ENCODE measurements at places on chromosomes 16 and 17.

GRCh38 chr17:1422885-1423284, 22.9 kb upstream of the YWHAE start:
- DNase-seq: peak; percentile 59

DNA sequence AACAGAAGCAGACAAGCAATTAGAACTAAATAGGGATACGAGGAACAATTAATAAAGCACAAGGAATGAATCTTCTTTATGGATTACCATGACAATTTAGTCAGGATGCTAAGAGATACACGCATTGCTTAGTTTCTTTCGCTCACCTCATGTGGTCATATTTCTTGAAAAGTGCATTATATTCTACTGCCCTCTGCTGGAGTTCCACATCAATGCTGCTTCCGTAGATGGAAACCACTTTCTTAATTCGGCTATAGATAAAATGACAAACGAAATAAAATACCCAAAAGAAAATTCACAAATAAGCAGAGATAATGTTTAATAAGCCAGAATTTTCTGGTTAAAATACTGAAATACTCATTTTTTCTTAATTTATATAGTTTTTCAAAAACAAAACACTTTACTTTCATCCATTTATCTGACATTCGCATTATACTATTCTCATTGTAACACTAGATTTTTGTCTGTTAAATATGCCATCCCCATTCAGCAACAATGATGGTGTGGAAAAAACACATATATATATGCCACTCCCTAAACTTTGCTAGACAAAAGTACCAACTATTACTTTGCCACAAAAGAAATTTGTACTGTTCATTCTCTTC, 22.0 kb upstream of the PHLPP2 start:
- no peak for DNase-seq

- peak; percentile 27 for DNase-seq
Observed at GRCh38 chr17:68981288-68981687, 26.1 kb upstream of the ABCA8 start.

- DNase-seq: no peak
Observed at GRCh38 chr17:45296003-45296832, 20.6 kb downstream of the MAP3K14 start.

DNA sequence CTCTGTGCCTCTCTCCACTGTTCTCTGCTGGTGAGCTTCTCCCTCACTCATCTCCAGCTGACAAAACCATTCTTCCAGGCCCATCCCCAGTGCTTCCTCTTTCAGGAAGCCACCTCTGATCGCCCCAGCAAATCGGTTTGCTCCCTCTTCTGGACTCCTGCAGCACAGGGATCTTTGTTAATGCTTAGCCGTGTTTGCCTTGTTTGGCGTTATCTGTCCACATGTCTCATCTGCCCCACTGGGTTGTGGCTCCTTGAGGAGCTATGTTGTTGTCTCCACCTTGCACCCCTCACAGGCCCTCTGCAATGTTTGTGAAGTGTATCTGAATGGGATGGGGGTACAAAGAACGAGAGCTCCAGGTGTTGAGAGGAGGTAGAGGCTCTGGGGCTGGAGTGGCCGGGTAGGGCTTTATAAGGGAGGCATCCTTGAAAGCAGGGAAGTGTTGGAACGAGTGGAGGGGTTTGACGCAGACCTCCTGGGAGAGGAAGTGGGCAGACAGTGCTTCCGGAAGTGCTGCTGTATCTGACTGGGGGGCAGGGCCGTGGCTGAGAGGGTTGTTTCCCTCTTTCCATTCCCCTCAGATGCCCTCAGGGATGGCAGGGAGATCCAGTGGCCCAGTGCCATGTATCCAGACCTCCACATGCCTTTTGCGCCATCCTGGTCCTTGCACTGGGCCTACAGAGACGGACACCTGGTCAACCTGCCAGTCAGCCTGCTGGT, 27.8 kb downstream of the CASKIN2 start:
- DNase-seq: no peak

- DNase-seq: no peak
Observed at GRCh38 chr16:78768226-78768625, 668.8 kb downstream of the WWOX start.

DNA sequence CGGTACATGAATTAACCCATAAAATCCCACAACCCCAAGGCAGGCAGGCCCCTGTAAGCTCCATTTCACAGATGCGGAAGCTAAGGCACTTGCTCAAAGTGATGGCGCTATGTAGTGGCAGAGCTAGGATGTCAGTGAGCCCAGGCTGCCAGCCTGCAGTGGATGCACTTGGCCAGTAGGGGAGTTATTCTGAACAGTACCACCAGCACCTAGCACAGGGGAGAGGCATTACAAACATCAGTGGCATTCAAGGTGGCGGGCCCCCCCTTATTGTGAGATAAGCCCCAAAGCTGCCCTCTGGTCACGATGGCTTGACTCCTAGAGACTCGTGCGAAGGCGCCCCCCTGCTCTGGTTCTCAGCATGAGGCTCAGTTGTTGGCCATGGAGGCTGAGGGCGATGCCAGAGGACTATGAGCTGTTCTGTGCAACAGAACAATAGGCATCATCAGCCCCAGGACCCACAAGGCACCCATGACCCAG, 33.8 kb downstream of the GTF3C1 start:
- DNase-seq: no peak

DNA sequence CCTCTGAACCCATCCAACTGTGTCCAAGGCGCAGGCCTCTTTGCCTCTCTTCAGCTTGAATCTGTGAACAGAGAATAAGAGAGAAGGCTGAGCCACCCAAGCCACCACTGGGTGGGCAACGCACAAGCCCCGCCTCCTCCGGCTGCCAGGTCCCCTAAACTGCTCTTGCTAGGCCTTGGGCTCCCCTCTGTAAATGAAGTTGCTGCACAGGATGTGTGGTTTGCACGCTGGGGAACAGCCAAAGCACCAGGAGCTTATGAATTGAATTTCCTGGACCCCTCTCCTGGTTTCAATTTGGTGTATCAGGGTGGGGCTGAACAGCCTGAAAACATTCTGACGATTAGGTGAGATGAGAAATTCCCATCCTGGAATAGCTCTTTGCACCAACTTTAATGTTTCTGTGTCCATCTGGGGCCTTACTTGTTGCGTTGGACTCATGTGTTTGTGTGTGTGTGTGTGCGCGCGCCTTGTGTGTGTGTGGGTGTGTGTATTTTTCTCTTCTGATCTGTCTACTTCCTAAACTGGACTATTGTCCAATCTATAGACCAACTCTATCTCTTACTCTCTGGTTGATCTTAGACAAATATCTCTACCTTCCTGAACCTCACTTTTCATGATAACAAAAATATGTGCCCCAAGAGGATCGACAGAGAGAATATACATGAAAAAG, 2.3 kb downstream of the CCL1 start:
- DNase-seq: no peak

GRCh38 chr16:81920498-81920897, 90.8 kb downstream of the SDR42E1 start:
- DNase-seq: no peak

GRCh38 chr17:27569257-27569722, 61.7 kb upstream of the LGALS9 start:
- no peak for DNase-seq

GRCh38 chr17:333626-334396, 18.8 kb downstream of the RPH3AL start:
- no peak for DNase-seq

- DNase-seq: no peak
Observed at GRCh38 chr17:39036009-39036408, 68.8 kb upstream of the FBXO47 start.

GRCh38 chr16:22206842-22207714, 1.0 kb downstream of the EEF2K start:
- DNase-seq: no peak

- no peak for DNase-seq
Observed at GRCh38 chr16:14369734-14370598, 260.1 kb downstream of the PARN start.

GRCh38 chr17:12683299-12683698, 17.6 kb downstream of the MYOCD start:
- DNase-seq: no peak

DNA sequence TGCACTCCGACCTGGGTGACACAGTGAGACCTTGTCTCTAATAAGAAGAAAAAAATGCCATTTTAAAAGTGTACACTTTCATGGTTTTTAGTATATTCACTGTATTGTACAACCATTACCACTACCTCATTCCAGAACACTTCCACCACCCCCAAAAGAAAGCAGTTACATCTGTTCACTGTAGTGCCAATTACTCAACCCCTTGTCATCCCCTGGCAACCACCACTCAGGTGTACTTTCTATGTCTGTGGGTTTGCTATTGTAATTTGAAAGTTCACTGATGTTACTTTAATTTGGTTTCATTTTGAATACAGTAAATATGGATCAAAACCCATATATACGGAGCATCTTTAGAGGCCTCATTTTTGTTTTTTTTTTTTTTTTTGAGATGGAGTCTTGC, 6.1 kb downstream of the ZG16 start:
- no peak for DNase-seq

DNA sequence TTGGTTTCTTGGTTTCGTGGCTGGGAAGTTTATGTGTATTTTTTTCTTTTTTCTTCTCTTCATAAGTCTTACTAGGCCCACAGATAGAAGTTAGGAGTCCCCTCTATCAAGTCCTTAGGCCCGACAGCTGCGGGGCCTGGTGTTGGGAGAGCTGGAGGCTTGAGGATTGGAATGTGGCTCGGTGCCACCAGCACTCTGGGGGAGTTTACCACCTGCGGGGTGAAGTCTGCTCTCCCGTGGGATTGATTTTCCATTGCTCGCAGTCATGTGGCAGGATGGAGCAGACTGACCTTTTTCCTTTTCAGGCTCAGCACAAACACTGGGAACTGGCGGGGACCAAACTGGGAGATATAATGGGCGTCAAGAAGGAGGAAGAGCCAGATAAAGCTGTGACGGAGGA, 7.5 kb downstream of the DHX38 start:
- DNase-seq: no peak

DNA sequence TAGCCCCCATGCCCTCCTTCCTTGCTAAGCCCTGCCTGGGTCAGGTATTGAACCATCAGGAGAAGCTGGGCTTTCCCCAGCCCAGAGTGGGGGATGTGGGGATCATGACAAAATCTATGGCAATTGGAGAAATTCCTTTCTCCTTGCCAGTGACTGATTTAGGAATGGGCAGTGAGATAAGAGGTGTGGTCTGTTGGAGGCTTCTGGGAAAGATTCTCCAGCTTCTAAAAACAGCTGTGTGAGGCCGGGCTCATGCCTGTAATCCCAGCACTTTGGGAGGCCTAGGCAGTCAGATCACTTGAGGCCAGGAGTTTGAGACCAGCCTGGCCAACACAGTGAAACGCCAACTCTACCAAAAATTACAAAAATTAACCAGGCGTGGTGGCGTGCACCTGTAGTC, 69.1 kb downstream of the SRCIN1 start:
- DNase-seq: no peak

DNA sequence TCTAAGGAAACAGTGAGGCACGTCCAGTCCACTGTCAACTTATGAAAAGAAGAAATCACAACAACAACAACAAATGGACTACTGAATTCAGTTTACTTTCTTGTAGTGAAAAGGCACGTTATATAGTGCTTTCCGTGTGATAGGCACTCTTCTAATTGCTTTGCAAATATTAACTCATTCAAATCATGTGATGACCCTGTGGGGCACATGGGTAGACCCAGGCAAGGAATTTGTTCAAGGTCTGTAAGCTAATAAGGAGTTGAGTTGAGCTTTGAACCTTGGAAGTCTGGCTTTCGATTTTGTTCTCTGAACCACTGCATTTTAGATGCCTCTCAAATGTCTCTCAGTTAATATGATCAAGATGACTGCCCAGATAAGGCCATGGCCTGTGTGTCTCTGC, 295.1 kb upstream of the RBFOX1 start:
- DNase-seq: no peak

DNA sequence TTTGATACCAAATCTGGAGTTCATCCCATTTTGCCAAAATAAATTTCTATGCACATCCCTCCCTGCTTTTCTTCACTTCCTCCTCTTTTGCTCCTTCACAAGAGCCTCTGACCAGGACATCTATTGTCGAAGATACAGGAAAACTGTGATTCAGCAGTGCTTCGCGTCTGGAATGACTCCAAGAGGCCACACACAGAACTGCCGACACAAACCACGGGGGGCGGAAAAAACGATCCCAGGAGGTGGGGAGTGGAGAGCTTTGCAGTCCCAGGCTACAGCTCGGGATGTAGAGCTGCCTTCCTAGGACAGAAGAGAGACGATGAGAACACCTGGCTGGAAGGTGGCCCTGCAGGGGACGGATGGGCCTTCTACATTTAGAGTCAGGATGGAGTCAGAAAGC, 102.8 kb downstream of the XYLT1 start:
- DNase-seq: no peak

GRCh38 chr16:73289232-73289631, 241.3 kb upstream of the ZFHX3 start:
- no peak for DNase-seq

- DNase-seq: no peak
Observed at GRCh38 chr17:69043098-69043734, 17.5 kb downstream of the ABCA9 start.

DNA sequence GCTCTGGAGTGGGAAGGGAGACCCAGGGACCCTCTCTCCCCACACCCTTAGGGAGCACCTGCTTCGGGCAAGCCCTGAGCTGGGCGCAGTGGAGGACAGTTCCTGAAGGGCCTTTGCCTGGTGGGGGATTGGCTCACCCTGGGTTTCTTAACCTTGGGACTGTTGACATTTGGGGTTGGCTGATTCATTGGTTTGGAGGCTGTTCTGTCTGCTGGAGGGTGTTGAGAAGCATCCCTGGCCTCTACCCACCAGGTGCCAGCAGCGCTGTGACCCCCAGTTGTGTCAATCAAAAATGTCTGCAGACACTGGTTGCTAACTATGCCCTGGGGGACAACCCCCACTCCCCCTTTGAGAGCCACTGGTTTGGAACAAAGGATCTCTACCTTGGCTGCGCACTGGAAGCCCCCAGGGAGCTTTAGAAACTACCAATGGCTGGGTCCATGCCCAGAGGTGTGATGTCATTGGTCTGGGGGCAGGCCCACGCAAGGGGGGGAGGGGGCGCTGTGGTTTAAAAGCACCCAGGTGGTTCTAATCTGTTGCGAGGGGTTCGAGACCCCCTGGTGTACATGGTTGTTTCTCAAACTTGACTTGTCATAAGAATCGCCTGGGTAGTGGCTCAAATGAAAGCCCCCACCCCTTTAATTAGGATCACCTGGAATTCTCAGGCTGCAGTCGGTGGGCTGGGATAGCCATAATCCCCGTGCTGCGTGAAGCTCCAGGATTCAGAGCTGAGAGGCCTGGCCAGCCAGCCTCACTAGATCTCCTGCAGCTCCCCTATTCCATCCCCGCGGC, 151.9 kb upstream of the GSE1 start:
- no peak for DNase-seq

Data from HFF-Myc (cell line).